IMR-90 (cell line): ENCODE measurements at places on chromosomes 12 and 14. TPM values are rescaled to one million over a fixed set of nuclear protein-coding genes. Genes with fewer than 3 reads are reported as not detected.
A peak's percentile ranks its signal among the peaks of the same experiment; 100 is the strongest.

SLC8A3 gene
- polyA plus RNA-seq, result not detected in 2 replicates

USP44 gene
- polyA plus RNA-seq, result 10.3 and 13.0 TPM in 2 replicates

DNA sequence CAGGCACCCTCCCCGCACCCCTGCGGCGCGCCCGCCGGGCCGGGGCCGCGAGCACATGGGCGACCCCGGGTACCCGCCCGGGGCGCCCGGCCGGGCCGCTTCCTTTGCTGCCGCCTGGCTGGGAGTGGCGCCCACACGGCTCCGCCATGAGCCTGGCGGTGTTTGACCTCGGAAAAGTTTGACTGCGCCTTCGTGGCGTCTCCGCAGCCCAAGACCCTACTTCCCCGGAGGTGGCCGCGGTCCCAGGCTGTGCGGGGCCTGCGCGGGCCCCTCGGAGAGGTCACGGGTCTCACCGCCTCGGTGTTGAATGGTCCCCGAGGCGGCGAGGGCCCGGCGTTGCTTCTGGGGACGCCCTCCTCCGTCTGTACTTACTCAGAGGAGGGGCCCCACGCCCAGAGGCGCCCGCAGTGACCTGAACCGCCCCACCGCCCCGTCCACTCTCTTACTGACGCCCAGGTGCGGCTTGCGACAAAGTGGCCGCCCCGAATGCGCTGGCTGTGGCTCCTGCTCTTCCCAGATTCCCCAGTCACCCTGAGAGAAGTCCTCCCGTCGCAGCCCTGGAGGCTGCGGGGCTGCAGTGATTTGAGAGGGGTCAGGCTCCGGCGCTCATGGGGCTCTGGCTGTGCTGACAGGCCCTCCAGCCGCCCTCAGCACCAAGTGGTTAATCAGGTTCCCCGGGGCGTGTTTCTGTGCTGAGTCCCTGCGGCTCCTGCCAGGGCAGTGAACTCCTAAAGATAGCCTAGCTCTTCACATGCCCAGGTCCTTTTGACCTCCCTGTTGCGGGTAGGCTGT is 5.8 kb downstream of the KMT5A start:
- DNase-seq, result no peak

NEMF gene
- polyA plus RNA-seq, result 19.3 and 19.5 TPM in 2 replicates

DNA sequence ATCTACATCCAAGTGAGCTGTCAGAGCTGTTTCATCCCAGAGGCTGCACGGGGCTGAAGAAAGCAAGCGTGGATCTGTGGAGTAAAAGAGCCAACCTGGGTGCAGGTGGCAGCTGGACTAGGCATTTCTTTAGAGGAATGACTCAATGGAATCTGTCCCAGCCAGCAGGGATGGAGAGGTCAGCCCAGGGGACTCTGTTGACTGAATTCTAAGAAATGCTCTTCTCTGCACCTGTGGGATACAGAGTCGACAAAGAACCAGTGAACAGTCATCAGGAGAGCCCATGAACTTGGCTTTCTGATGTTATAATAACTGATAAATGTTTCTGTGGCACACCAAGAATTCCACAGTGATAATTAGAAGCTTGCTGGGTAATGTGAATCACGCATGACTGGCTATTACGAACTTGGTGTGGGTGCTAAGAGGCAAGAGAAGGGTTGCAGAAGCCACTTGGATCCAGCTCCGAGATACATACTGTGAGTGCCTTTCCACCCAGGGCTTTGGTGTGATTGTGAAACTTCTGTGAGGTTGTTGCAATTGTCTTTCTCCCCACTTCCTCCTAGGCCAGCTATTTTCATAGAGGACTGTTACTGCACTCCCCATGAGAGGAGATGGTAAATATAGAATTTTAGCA is 16.2 kb downstream of the PYGL start:
- peak; percentile 85 for DNase-seq

GRCh38 chr12:108933949-108934348 is 54.1 kb downstream of the DAO start:
- DNase-seq, result no peak

GRCh38 chr14:73824536-73824935 is 27.1 kb upstream of the PTGR2 start:
- DNase-seq, result no peak

DNA sequence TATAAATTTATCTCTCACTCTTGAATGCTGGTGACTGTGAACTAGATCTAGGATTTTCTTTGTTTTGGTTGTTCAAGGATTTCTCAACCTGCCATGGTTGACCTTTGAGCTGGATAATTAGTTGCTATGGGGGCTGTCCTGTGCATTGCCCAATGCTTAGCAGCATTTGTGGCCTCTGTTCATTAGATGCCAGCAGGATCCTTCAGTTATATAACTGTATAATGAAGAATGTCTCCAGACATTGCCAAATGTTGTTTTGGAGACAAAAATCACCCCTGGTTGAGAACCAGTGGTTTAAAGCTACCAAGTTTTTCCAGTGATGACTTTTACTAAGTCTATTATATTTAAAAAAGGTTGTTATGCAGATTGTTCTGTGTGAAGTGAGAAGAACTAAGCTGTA is 147.9 kb upstream of the STXBP6 start:
- no peak for DNase-seq
